ENCODE measurements at places on chromosomes 12 and 14.

- DNase-seq: no peak
Measured at GRCh38 chr14:55436931-55437330, 3.5 kb downstream of the TBPL2 start.

GRCh38 chr12:115088328-115088994 lies 404.5 kb upstream of the TBX3 start:
- peak; percentile 2 for DNase-seq

- peak; percentile 25 for DNase-seq
Measured at GRCh38 chr12:51891843-51892242, 3.9 kb downstream of the ANKRD33 start.

GRCh38 chr12:81626406-81626805 lies 132.7 kb downstream of the PPFIA2 start:
- DNase-seq: no peak

GRCh38 chr14:87152693-87153092 lies 840.3 kb downstream of the GALC start:
- DNase-seq: no peak

DNA sequence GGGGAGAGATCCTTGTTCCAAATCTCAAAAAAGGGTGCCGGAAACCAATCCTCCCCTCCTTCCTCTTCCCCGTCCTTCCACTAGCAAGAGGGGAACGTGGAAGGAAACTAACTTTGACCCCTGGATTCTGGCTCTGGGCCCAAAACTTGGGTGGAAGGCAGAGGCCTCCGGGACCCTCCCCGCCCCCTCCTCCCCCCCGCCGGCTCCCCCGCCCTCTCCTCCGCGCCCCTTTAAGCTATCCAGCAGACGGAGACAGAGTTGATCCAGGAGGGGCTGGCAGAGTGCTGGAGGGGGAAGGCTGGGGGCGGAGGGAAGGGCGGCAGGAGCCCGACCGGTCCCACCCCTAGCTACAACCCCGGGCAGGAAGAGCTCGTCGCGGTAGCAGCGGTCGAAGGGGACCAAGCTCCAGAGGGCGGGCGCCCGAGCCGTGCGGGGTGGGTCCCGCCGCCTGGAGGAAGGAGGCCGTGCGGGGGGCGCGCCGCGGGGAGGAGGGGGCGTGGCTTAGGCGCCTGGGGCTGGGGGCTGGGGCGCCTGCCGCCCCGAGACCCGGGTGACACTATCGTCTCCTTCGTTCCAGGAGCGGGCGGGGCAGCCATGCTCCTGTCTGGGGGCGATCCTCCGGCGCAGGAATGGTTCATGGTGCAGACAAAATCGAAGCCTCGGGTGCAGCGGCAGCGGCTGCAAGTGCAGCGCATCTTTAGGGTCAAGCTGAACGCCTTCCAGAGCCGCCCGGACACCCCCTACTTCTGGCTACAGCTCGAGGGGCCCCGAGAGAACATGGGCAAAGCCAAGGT lies at the start of gene NYNRIN:
NYNRIN (plus strand) TSS at position 351 of the 794 bp plus-strand sequence; CDS start at position 595, 244 bp downstream.
- DNase-seq: peak; percentile 77

Data from adipocyte (in vitro differentiated cells).